Upper lobe of left lung (tissue), 6 donors: ENCODE measurements at places on chromosomes 2 and 18. TPM values are rescaled to one million over a fixed set of nuclear protein-coding genes. Genes with fewer than 3 reads are reported as not detected.
A peak's percentile ranks its signal among the peaks of the same experiment; 100 is the strongest.

- H3K4me3 ChIP-seq, result no peak overlapping the region
- H3K4me1 ChIP-seq, result no peaks in the 10 kb centered on the region
- DNase-seq, result no peak
- no peak overlapping the region for H3K27ac ChIP-seq
Measured at GRCh38 chr2:129801575-129801974, 177.9 kb upstream of the RAB6C start.

NEU2 gene
- total RNA-seq, result not detected

DNA sequence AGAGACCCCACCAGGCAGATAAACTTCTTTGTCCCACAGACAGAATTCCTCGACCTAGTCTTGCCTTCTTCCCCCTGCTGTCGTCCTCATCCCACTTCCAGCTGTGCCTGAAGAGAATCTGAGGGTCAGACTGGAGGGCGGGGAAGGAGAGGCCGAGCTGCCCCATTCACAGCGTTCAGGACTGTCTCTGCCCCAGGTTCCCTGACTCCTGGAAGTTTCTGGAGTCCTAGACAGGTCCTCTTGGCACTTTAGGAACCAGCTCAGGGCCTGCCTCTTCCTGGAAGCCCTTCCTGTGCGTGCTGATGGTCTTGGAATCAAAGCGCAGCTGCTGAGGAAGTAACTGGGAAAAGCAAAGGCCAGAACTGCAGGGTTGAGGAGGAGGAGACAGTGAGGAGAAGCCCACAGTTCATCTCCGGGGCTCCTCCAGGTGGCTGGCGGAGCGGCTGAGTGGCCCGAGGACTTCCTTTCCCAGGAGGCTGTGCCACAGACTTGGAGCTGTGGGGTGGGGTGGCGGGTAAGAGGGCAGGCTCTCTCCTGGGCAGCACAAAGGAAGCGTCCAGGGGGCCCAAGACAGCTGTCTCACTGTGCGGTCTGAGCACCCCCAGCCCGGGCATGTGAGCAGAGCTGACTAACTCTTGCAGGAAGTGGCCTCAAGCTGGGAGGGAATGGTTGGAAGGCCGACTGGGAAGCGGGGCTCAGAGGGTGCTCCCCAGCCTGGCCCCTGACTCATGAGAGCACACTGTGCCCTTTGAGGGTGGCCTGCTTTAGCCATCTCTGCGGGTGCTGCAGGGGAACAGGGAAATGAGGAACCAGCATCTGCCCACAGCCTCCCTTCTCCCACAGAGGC, 39.5 kb downstream of the SDC1 start:
- no peaks in the 10 kb centered on the region for H3K27me3 ChIP-seq
- peak overlapping the region; percentile 95 for H3K27ac ChIP-seq
- H3K4me3 ChIP-seq, result no peak overlapping the region
- H3K4me1 ChIP-seq, result peaks cover 39% of the 10 kb centered on the region
- DNase-seq, result no peak

DNA sequence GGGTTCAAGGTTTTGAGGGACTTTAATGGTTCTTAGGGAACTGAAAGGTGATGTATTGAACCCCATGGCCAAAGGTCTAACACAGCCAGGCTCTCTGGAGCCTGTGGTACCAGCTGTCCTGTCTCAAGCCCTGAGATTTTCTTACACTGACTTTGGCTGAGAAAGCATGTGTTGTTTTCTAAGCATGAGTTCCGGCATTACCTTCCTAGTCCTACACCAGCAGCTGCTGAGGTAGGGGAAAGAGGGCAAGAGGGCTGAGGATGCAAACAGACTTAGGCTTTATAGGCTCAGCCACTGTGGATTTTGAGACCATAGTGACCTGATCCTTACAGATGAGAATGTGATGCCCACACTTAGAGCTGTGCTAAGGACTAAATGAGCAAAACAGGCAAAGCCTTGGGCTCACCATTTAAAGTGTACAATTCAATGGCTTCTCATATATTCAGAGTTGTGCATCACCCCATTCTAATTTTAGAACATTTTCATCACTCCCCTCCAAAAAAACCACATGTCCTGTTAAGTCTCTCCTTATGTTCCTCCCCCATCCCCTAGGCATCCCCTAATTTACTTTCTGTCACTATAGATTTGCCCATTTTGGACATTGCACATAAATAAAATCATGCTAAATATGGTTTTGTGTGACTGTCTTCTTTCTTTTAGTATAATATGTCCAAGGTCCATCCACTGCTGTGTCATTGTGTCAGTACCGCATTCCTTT, 99.7 kb upstream of the OTOS start:
- DNase-seq, result no peak
- peaks cover 10% of the 10 kb centered on the region for H3K4me1 ChIP-seq
- no peaks in the 10 kb centered on the region for H3K36me3 ChIP-seq
- no peaks in the 10 kb centered on the region for H3K27me3 ChIP-seq

KIF5C gene
- 0.44 TPM for total RNA-seq

POTEF gene
- not detected for total RNA-seq

DNA sequence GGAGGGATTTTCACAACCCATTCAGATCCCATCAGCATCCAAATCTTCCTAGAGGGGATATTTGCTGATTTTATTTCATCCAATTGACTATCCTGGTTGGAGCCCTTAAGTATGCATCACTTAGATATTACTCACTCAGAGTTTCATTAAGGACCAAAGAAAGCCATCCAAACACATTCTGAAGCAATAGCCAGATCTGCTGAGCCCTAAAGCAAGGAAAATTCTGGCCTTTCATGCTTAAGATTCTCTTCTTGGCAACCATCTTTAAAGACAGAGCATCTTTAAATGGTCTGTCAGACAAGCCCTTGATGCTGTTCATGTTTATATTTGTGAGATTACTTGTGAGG, 40.9 kb upstream of the C1D start:
- H3K36me3 ChIP-seq, result no peaks in the 10 kb centered on the region
- DNase-seq, result no peak
- no peak overlapping the region for H3K27ac ChIP-seq
- no peaks in the 10 kb centered on the region for H3K27me3 ChIP-seq
- no peaks in the 10 kb centered on the region for H3K4me1 ChIP-seq

DNA sequence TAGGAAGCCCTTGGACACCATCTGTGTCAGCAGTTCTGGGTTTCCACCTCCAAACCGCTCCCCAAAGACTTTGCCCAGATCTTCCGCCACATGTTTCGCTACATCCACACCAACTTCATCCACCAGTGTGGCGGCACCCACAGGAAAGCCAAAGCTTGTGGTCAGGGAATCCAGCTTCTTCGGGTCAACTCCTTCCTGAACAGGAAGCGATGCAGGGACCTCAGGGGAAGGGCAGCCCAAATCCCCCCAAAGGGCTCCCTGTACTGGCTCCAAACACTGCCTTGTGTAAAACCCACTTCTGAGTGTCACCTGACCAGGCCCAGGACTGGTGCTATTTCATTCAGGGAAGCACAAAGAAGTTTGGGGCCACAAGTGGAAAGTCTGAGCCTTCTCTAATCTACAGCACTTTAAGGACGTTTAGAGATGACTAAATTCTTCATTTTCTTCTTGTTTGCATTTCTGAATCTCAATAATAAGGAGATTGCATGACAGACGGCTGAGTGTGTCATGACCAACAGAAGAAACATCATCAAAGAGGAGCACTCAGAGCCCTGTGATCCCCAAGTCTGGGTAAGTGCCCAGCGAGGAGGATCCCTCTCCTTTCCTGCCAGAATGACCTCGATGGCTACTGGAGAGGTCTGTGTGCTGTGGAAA, 20.8 kb downstream of the GAREM2 start:
- H3K27ac ChIP-seq, result no peak overlapping the region
- H3K4me1 ChIP-seq, result no peaks in the 10 kb centered on the region
- peaks cover 14% of the 10 kb centered on the region for H3K36me3 ChIP-seq
- H3K4me3 ChIP-seq, result no peak overlapping the region

TTN gene
- total RNA-seq, result 13.8 TPM

GRCh38 chr2:191569025-191569424, 108.9 kb upstream of the NABP1 start:
- H3K27me3 ChIP-seq, result no peaks in the 10 kb centered on the region
- no peaks in the 10 kb centered on the region for H3K36me3 ChIP-seq
- no peak overlapping the region for H3K27ac ChIP-seq
- no peak for DNase-seq
- H3K4me1 ChIP-seq, result peaks cover 18% of the 10 kb centered on the region

MYOM1 gene
- total RNA-seq, result 2.1 TPM

NT5C1B gene
- total RNA-seq, result not detected

DNA sequence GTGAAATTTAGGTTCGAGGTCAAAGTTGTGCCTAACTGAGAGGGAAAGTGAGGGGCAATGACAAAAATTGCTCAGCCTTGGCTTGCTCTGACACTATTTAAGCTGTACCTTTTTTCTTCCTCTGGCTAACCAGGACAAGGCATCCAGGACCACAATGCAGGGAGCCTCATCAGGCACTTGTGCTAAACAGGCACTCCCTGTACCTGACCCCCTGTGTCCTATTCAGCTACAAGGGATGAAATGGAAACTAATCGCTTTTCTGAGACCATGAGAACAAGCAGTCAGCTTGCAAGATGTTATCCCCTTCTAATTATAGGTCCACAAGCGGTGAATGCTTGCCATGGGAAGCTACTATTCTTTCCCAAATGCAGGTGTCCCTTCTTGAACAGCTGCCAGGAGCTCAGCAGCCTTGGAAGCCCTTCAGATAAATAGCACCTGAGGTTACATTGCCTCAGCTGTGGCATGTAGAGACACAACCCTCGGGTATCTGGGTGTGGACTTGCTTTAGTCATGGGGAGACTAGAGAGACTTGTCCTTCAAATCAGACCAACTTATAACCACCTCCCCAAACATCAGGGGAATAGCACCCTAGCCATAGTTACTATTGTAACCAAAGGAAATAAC, 19.1 kb upstream of the ITGA6 start:
- H3K36me3 ChIP-seq, result no peaks in the 10 kb centered on the region
- no peak overlapping the region for H3K27ac ChIP-seq
- no peaks in the 10 kb centered on the region for H3K27me3 ChIP-seq
- H3K4me3 ChIP-seq, result no peak overlapping the region
- peaks cover 10% of the 10 kb centered on the region for H3K4me1 ChIP-seq

GRCh38 chr18:32618546-32618945, 147.9 kb upstream of the GAREM1 start:
- no peaks in the 10 kb centered on the region for H3K36me3 ChIP-seq
- H3K4me3 ChIP-seq, result no peak overlapping the region
- H3K27ac ChIP-seq, result no peak overlapping the region
- no peaks in the 10 kb centered on the region for H3K27me3 ChIP-seq
- no peaks in the 10 kb centered on the region for H3K4me1 ChIP-seq

DNA sequence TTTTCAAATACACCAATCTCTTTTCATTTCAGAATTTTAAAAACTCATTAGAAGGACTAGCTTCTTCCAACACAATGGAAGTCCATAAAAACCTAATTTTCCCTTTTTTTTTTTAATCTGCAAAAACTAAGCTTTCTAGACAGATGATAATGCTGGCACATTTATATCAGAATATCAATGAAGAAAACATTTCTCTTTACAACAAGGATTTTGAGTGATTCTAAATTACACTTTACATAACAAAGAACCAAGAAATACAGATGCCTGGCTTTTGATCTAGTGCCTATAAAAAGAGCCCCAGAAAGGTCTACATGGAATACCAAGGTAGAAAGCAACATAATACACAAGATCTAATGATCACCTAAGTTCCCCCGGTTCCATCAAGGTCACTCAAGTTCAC, 108.0 kb downstream of the AFF3 start:
- H3K36me3 ChIP-seq, result no peaks in the 10 kb centered on the region
- no peak overlapping the region for H3K4me3 ChIP-seq
- H3K27me3 ChIP-seq, result no peaks in the 10 kb centered on the region
- DNase-seq, result no peak
- no peak overlapping the region for H3K27ac ChIP-seq

DNA sequence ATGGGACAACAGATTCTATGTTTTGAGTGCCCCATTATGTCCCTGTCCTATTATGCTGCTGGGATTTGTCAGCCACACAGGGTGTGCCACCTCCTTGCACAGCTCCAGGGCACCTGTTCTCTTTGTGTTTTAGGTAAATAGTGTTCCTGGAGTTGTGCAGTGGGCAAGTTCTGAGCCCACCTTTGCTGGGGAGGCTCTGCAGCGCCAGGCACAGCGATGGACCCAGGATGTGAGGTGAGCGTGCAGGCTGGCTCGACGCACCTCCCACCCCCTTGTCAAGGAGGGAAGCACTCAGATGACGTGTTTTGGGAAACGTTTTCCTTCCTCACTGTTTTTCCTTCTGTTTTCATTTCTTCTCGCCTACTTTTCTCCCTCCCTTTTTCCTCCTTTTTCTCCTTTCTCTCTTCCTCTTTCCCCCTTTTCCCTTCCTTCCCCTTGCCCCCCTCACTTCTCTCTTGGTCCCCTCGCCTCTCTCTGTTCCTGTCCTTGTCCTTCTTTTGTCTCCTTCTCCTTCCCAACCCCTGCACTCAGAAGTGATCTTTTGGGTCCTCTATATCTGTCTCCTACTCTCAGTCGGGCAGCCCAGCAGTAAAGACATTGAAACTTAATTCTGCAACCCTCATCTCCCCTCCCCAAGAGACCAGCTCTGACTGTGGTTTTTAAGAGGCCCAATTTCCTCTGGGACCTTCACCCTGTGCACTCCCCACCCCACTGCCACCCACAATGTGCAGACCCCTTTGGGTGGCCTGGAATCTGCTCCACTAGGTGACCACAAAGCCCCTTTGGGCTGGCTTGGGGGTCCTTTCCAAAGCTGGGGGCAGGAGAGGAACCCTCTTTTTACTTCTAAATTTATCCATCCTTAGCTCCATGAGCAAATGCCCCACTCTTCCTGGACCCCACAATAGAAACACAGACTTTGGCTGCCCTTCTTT, 104.0 kb downstream of the MCFD2 start:
- H3K4me1 ChIP-seq, result peaks cover 19% of the 10 kb centered on the region
- no peak for DNase-seq
- H3K27me3 ChIP-seq, result no peaks in the 10 kb centered on the region
- H3K36me3 ChIP-seq, result no peaks in the 10 kb centered on the region
- H3K27ac ChIP-seq, result peak overlapping the region; percentile 49

DNA sequence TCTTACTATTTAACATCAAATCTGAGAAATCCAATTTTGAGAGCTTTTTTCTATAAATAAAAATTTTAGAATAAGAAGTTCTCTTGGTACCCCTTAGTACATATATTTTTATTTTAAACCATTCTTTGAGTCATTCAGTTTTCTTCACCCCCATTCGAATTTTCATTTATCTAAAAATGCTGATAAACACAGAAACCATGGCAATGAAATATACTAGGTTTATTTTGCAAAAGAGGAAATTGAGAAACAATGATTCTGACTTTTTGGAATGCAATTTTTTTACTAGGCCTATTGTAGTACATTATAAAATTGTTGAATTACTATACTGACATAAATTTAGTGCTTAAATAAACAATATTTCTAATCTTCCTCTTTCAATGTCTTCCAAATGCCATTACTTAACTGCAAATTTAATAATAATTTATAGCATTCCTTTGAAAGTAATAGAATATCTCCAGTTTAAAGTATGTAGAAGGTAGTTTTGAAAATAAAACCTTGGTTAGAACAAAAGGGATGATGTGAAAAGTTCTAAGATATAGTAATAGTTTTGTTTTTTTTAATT, 46.3 kb downstream of the TANK start:
- H3K4me1 ChIP-seq, result peaks cover 4% of the 10 kb centered on the region
- no peaks in the 10 kb centered on the region for H3K27me3 ChIP-seq
- no peak overlapping the region for H3K27ac ChIP-seq
- peaks cover 50% of the 10 kb centered on the region for H3K36me3 ChIP-seq

DNA sequence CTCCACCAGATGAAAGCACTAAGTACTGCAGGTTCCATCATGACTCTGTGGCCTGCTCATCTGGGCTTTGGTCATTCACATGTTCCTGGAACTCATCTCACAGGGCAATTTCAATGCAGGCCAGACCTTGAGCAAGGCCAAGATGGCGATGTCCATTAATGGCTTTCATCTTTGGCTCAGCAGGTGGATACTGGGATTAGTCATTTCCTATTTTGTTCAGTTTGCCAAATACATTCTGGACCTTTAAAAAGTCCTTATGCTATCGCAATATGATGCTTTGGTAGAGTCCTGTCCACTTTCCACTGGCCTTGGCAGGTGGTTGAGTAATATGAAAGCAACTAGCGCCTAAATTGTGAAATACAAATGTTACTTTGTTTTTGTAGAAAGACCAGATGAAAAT, 170.1 kb upstream of the REV1 start:
- DNase-seq, result no peak
- no peaks in the 10 kb centered on the region for H3K4me1 ChIP-seq
- no peaks in the 10 kb centered on the region for H3K27me3 ChIP-seq

SIGLEC15 gene
- total RNA-seq, result 0.59 TPM
